ENCODE measurements at places on chromosomes 4 and X.

- DNase-seq, result no peak
Observed at GRCh38 chrX:112997991-112998390, 157.4 kb upstream of the AMOT start.

DNA sequence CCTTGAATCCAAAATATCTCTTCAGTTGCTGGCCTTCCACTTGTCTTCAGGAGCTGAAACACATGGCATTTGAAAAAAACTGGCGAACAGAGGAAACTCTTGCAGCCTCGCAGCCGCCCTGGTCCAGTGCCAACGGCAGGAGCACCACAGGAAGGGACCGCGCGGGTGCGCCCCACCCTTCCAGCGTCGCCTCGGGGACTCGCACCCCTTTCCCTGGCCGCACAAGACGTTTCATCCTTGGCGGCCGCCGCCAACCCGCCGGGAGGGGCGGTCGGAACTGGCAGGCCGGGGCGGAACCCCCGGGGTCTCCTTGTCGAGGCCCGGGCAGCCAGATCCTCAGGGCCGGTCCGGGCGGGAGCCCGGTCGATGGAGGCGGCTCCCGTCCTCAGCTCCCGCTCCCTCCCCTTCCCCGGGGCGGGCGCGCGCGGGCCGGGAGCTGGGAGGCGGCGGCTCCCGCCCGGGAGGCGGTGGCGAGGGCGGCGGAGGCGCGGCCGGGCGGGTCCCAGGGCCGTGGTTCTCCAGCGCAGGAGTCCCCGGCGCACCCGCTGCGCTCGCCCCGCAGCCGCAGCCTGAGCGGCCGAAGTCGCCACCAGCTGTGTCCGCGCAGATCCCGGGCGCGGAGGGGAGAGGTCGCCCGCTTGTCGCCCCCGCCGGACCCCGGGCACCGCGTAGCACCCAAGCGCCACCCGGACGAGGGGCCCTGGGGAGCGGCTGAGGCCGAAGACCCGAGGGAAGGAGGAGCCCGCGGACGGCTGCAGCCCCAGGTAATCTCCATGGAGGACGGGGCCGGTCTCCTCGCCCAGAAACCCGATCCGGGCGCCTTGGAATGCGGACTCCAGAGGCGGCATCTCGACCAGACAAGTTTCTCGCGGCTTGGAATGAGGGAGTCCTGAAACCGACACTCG is 886 bp upstream of the NDST3 start:
- no peak for DNase-seq

- DNase-seq, result no peak
Observed at GRCh38 chr4:93317057-93317456, 511.5 kb upstream of the ATOH1 start.

GRCh38 chr4:55218041-55218440 is 92.6 kb upstream of the KDR start:
- DNase-seq, result no peak

DNA sequence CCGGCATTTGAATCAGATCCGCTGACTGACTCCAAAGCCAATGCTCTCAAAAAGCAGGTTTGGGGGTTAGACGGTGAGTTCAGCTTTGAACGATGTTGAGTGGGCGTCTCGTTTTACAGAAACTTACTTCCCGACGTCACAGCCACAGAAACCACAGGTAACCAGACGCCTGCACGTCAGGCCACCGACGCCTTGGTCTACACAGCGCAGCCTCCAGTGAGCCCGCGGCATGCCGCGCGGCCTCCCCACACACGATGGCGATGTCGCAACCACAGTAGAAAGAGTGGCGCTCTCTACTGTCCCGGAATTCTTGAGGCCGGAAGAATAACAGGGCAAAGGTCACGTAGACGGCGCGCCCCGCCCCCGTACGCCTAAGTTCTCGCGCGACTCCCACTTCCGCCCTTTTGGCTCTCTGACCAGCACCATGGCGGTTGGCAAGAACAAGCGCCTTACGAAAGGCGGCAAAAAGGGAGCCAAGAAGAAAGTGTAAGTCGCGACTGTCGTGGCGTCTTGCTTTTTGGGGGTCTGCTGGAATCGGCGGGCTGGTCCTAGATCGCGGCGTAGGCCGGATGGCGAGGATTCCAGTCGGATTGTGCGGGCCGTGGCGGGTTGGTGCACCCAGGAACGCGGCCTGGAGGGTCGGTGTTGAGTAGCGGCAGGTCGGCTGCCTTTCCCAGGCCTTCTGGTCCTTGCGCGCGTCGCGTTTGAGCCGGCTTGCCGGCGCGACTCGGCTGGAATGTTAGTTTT is at the start of gene RPS3A:
TSS of gene RPS3A (plus strand) at position 400 of the 747 bp plus-strand sequence. CDS start at position 425, 25 bp downstream.
- DNase-seq, result peak; percentile 93

GRCh38 chr4:174340714-174341113 is 57.0 kb downstream of the CEP44 start:
- no peak for DNase-seq

- DNase-seq, result no peak
Observed at GRCh38 chrX:25131055-25131454, 115.3 kb upstream of the ARX start.

DNA sequence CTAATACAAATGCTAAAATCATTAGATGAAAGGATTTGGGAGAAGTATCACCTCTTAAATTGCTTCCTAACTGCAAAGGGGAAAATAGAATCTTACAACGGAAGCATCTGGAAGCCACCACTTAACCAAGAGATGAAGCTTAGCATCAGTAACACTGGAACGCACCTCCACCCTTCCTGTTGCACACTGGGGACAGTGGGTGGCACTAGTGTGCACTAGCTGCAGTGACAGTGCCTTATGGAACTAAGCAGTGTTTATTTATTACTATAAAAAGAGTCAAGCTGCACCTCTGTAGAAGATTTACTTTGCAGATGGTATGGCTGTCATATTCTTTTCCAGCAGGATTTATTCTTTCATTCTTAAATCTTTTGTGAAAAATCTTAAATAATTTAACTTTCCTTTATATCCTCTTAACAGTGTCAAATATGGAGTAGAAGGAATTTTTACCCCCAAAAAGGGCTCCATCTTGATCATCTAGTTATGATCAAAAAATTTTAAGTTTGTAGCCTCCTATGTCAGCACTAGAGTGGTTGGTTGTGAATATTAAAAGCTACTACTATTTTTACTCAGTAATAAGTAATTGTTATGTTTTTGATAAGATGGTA is 76.7 kb downstream of the SCD5 start:
- DNase-seq, result no peak

- DNase-seq, result no peak
Observed at GRCh38 chr4:5452156-5452555, 256.2 kb downstream of the EVC2 start.

- DNase-seq, result no peak
Observed at GRCh38 chr4:108359986-108360681, 191.4 kb upstream of the LEF1 start.

DNA sequence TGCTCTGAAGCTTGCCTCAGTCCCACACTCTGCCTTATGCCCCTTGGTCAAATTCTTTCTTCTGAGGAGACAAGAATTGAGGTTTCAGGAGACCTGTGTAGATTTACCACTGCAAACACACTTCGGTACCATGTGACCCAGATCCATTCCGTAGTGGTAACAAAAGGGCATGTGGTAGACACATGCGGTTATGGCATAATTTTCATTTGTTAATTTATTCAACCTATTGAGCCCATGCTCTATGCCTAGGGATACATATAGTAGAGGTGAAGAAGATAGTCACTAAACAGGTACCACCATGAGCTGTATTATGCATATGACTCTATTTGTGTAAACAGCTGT is 190.9 kb downstream of the NDST4 start:
- DNase-seq, result no peak

DNA sequence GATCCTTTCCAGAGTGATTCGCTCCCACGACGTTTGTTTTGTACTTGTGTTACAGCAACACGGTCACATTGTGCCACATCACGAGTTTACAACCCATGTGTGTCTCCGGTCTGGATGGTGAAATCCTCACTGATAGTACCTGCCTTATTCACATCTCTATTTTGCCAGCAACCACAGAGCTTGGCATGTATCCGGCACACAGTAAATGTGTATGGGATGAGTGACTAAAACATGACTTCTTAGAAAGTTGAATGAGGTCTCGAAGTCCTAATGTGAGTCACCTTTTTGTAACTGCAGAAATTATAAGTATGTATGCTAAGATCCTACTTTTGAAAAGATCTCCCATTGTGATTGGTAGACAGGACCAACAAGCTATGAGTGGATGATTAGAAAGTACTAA is 7.5 kb downstream of the STOX2 start:
- no peak for DNase-seq

GRCh38 chr4:52367282-52367830 is 291.7 kb downstream of the USP46 start:
- DNase-seq, result no peak

GRCh38 chrX:40552768-40553167 is 28.0 kb upstream of the ATP6AP2 start:
- no peak for DNase-seq

DNA sequence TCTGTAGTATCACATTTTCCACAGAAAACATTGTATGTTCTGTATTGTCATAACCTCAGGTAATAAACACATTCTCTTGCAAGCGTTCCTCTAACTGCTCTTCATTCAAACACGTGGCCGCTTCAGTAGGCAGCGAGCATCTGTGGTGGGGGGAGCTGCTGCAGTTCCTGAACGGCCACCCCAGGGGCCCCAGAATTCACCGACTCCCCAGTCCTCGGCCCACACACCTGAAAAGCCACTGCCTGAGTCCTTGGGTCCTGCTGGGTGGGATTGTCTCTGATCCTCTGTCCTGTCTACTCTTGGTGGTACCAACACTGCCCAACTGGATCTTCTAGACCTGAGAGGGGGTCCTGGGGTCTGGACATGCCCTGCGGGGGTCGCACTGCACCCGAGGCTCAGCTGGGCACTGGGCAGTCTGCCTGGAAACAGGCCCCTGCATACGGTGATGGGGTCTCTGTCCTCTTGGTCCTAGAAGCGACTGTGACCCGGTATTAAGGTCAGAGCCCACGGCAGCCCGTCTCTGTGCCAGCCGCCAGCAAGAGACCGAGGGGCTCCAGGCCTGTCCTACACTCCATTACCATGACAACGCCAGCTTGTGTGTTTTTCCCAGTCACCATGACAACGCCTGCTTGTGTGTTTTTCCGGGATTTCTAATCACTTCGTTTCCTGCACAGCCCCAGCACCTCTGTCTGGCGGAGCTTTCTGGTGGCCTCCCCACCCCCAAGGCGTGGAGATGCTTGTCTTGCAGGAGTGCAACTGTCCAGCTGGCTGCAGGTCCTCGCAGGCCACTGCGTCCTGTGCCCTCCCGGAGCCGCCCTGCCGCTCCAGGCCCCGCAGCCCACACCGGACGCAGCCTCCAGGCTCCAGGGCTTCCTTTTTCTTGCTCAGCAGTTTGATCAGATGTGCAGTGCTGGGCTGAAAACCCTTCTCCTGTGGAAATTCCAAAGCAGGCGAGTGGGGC is 16.0 kb downstream of the CTBP1 start:
- no peak for DNase-seq

GRCh38 chr4:71009890-71010588 is 16.6 kb downstream of the DCK start:
- no peak for DNase-seq

DNA sequence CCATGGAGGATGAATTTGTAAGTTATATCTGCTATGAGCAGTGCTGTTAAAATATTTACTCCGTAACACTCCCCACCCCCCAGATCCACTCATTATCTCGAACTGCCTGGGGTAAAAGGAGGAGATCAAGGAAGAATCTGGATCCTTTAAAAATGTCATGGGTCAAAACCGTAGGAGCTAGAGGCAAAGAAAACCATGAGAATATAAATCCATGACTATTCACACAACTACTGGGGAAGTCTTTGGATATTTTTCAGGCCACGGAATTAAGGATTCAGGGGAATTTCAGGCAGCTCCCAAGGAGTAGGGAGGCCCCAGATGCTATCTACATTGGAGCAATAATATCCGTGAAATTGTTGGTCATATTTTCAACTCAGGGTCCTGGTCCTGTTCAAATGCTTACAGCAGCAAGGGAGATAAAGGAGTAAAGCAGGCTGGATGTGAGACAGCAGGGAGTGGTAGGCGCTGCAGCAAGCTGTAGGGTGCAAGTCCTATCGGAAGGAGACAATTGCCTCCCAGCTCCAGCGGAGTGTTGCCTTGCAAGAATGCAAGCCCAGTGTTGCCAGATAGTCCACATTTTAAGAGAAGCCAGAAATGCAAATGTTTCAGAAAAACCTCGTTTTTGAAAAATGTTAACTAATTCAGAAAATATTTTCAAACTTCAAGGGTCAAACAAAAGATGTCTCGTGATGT is 116.2 kb upstream of the KIT start:
- DNase-seq, result no peak

DNA sequence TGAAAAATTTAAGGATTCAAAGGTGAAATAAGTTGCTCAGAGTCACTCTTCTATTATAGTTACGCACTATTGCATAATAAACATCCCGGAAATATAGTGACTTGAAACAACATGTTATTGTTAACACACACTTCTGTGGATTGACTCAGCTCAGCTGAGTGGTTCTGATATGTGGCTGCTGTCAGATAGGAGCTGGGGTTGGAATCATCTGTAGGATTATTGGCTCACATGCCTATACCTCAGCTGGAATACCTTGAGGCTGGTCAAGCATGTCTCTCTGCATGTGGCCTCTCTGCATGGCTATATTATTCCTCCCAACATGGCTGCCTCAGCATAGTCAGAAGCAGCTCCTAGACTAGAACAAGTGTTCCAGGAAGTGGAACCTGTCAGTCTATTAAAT is 486.7 kb upstream of the MAGEB2 start:
- DNase-seq, result no peak

GRCh38 chr4:26361297-26361696 is 40.5 kb downstream of the RBPJ start:
- no peak for DNase-seq

DNA sequence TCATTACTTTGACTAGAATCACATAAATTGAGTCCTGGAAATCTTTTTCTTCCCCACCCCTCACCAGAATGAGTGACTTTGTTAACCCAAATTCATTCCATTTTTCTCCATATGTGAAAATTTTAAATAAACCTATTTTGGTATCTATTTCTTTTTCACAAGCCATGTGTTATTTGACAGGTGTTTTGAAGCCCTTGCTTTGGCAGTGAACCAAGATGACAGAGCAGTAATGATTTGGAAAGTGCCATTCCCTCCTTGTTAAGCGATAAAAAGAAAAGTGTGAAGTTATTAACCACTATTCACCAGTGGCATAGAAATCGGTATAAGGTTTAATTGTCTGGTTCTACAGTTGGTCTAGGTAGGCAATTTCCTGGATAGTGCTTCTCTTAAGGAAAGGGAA is 66.1 kb downstream of the POLA1 start:
- DNase-seq, result no peak

DNA sequence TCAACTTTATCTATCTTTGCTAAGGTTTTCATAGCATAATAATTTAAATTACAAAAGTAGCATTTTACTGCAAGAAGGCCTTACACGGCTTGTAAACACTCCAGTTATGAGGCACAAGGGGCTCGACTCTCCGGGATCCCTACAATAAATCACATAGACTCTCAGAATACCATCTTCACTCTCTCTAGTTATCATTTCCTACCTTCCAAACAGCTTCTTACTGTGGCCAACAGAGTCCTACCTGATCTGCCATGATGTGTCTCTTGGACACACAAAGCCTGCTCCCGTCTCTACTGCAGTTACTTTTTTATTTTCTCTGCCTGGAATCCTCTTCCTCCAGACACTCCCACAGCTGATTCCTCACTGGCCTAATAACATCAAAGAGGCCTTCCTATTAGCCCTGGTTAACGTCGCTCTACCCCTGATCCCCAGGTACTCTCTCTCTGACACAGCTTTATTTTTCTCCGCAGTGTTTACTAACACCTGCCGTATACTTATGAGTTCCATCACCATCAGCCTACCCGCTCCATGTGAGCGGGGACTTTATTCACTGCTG is 559.6 kb upstream of the DIPK2B start:
- DNase-seq, result no peak

All from stimulated activated CD4-positive, alpha-beta T cell treated with anti-CD3 and anti-CD28 coated beads, Interleukin-1b, Interleukin-23, amount 100 ng/mL, for 4 hours (primary cell).